Activated B cell treated with CpG ODN at 0.5 μM for 24 hours (primary cell): ENCODE measurements at places on chromosomes 5 and 9. TPM values are rescaled to one million over a fixed set of nuclear protein-coding genes. Genes with fewer than 3 reads are reported as not detected.

The EDIL3 gene
- not detected in 2 replicates for total RNA-seq

- peak; percentile 85 for DNase-seq
These were observed 159.5 kb downstream of the C9orf152 start for GRCh38 chr9:110048403-110048975.

DNA sequence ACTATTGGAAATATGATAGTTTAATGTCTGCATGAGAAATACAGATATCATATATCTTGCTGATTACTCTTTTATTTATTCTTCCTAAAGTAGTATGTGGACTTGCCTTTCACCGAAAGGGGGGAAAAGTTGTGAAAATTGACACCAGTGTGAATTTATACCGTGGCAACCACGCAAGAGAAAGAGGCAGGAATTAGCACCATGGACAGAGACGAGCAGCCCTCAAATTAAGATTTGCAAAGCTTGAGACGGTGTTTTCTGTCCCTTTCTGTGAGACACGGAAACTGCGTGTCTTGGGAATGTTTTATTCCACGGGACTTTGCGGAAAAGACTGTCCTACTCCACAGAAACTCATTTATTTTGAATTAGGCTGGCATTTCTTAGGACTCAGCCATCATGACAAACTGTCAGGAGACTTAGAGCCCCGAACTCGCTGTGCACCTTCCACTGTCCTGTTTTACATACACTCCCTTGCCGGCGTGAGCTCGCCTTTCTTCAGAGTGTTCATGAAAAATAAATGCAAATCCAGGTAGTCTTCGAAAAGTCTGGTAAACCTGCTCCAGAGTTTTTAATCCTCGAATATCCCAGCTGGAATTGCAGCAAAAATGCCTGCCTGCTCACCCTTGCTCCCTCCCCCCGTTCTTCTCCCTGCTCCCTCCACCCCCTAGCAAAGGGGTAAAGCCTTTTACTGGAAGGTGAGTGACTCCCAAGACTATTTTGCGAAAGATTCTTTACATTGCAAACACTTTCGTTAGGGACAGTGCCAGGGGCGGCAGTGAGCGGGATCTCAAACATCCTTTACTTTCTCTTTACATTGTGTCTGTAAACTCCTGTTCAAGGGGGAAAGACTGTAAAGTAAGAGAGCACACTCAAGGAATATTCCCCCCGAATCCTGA, 3.8 kb upstream of the ELAVL2 start:
- DNase-seq = no peak

GRCh38 chr9:138064547-138064946, 187.0 kb downstream of the CACNA1B start:
- no peak for DNase-seq

- no peak for DNase-seq
These were observed 88.2 kb downstream of the PTPN3 start for GRCh38 chr9:109409773-109410397.

DNA sequence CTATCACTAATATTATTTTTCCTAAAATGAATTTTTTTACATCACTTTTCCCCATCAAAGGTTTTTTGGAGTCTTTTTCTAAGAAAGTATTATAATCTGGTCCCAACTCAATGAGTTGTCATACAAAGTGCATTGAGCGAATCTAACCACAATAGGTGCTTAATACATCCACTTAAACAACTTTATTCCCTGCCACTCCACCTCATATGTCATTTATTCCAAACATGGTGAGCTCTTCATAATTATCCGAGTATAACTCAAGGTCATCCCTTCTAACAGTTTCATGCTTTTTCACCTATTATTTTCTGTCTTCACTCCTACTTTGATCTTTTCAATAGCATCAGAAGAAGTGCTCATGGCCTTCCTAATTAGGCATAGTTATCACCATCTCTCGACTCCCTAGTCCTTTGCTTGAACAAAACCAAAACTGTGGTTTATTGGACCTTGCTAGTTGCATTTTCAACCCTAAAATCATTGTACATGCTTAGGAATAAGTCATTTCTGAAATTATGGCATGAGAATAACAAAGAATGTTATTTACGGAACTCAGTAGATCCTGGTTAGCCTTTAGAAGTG, 754.7 kb upstream of the CTNND2 start:
- DNase-seq = no peak
